Aorta (tissue), 5 donors: ENCODE measurements at places on chromosomes 1 and 21. TPM values are rescaled to one million over a fixed set of nuclear protein-coding genes. Genes with fewer than 3 reads are reported as not detected.
A peak's percentile ranks its signal among the peaks of the same experiment; 100 is the strongest.

DNA sequence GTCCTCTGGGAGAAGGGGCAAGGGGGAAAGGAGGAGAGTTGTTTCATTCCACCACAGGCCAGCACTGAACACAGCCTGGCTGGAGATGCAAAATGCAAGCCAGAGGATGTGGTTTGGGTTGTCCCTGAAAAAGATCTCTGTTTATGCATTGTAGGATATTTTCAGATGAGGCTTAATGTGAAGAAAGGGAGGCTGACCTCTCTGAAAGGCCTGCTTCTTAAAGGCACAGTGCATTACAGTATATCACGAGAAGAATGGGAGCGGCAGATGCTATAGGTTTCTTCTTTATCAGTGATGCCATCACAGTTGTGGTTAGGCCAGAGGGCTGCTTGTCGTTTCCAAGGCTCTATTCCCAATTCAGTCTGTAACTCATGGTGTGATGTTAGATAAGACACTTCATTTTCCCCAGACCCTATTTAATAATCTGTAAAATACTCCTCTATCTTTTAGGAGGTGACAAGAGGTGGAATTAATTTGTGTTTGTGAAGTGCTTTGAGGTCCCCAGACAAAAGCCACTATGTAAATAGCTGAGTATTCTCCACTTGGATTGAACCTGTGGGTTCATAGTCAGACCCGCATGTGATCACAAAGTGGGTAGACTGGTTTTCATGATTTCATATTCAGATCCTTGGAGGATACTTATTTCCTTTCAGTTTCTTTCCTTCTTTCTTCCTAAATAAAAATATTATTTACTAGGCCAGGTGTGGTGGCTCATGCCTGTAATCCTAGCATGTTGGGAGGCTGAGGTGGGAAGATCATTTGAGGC lies 76.5 kb upstream of the WDR26 start:
- no peaks in the 10 kb centered on the region for H3K27me3 ChIP-seq
- no peak for DNase-seq
- no peaks in the 10 kb centered on the region for H3K36me3 ChIP-seq

DNA sequence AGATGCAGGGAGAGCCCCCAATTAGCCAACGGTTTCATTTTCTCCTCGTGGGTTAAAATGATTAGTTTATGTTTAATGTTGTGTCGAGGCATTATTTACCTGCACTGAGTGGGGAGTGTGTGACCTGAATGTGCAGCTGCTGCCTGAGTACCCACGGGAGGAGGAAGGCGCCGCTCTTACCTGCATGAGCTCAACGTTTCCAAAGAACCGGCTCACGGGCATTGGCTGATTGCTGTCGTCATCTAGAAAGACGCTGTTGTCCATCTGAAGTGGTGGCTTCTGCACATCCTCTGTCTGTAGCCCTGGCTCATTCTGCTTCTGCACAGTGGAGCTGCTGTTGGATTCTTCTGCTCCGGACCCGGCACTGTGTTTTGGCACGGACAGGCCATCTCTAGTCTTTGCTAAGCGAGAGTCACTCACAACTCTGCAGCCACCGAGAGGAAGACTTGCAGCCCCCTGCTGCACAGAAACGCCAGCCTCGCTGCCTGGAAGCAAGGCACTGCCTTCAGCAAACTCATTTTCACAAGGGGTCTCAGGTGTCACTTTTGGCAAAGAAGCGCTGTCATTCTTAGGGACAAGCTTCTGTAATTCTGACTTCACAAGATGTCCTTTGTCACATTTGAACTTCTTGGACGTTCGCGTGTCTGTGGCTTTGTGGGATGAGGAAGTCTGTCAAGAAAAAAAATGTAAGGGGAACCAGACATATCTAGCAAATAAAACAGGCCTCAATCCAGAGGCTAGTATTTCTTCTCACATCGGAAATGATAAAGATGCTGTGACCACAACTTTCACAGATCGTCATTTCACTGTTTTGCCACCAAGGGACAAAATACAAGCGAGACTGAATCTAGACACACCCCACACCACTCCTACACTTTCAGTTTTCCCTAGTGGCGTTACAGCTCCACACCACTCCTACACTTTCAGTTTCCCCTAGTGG lies 9.4 kb downstream of the C1orf174 start:
- peaks cover 4% of the 10 kb centered on the region for H3K36me3 ChIP-seq
- H3K4me3 ChIP-seq: no peak overlapping the region
- DNase-seq: peak; percentile 34
- no peak overlapping the region for H3K27ac ChIP-seq
- H3K4me1 ChIP-seq: no peaks in the 10 kb centered on the region
- H3K27me3 ChIP-seq: no peaks in the 10 kb centered on the region

DNA sequence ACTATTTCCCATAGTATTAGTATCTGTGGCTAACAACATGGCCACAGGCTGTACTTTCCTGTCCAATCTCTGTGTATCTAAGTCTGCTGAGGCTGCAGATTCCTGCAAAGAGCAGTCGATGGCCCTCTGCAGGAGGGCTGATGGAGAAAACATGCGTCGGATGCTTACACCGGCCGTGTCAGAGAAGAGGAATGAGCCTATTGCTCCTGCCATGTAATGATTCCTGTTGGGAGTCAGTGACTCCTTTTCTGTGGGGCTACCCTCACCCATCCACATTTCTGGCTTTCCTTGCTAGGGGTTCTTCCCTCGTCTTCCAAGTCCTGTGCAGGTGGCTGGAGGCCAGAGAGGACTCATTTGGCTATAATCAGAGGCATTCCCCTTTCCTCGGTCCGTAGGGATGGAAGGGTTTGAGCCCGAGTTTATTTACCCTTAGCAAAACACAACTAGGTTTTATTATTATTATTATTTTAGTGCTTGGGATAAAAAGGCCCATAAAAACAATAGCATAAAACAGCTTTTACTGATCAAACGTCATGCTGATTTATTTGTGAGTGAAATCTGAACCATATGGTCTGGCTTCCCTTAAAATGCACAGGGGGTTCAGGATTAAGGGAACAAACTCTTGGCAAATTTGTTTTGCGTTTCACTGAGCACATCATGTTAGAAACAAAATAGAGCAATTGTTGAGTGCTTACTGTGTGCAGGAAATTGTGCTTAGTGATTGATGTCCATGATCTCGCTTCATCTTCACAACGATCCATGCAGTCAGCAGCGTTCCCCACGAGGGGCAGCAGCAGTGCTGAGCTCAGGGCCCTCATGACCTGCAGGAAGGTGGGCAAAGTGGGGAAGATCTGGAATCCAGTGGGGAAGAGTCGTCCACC lies 70.8 kb downstream of the KIF26B start:
- no peak overlapping the region for H3K4me3 ChIP-seq
- H3K27me3 ChIP-seq: no peaks in the 10 kb centered on the region
- no peak for DNase-seq
- H3K4me1 ChIP-seq: no peaks in the 10 kb centered on the region
- no peak overlapping the region for H3K27ac ChIP-seq
- no peaks in the 10 kb centered on the region for H3K36me3 ChIP-seq

DNA sequence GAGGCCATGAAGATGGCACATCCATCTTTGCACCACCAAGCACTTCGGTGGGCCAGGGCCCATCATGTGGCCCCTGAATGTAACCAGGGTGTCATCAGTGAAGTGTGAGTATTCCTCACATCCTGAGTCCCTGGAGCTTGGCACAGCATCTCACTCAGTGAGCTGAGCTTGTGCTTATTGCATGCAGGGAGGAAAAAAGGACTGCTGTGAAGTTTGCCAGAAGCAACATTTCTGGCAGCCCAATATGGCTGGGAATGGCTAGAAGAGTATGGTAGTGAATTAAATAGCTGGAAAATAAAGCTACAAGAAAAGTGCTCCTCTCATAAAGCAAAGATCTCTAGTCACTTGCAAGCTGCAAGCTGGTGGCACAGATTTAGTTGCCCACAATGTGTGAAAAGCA lies 109.3 kb downstream of the TNFSF18 start:
- H3K36me3 ChIP-seq: no peaks in the 10 kb centered on the region
- no peak overlapping the region for H3K27ac ChIP-seq
- DNase-seq: no peak
- no peaks in the 10 kb centered on the region for H3K27me3 ChIP-seq
- H3K4me3 ChIP-seq: no peak overlapping the region
- no peaks in the 10 kb centered on the region for H3K4me1 ChIP-seq

GRCh38 chr1:52634111-52634510 lies 1.1 kb downstream of the SHISAL2A start:
- H3K36me3 ChIP-seq: no peaks in the 10 kb centered on the region
- DNase-seq: no peak
- no peak overlapping the region for H3K4me3 ChIP-seq

DNA sequence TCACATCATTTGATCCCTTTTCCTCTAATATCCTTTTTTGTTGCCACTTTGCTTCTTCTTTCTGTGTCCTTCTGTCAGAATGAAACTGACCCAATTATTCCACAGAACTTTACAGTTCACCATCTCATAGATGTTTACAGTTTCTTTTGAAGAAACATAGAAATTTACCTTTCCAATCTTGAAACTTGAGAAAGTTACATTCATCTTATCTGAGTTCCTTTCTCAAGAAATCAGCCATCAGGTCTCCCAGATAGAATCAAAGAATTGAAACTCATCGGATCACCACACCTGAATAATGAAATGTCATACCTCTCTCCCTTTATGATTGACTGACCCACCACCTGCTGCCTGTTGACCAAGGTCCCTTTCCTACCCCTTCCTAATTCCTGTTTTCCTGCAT lies 23.7 kb downstream of the CBR1 start:
- H3K4me1 ChIP-seq: no peaks in the 10 kb centered on the region
- no peaks in the 10 kb centered on the region for H3K36me3 ChIP-seq
- no peak for DNase-seq
- H3K27me3 ChIP-seq: no peaks in the 10 kb centered on the region

DNA sequence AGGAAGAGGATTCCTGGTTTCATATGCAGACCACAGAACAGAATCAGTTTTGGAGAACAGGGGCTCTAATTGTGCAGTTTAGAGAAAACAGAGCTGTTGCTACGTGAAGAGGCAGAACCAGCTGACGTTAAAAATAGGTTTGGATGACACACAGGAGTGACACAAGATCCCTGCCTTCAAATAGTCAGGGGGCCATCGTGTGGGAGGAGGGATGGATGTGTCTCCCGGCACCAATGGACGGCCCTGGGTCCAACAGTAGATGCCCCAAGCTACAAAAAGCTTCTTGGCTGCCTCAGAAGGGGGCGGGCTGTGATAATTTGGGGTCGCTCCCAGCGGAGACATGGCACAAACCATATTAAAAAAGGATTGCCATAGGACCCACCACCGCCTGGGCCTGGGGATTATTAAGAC lies 87.8 kb downstream of the MRPL37 start:
- no peaks in the 10 kb centered on the region for H3K27me3 ChIP-seq
- no peak for DNase-seq
- H3K27ac ChIP-seq: peak overlapping the region; percentile 92
- no peak overlapping the region for H3K4me3 ChIP-seq

GRCh38 chr1:19370453-19371170 lies 58.5 kb downstream of the SLC66A1 start:
- H3K4me1 ChIP-seq: no peaks in the 10 kb centered on the region
- H3K36me3 ChIP-seq: no peaks in the 10 kb centered on the region

GRCh38 chr1:26780344-26780957 lies 7.3 kb upstream of the PIGV start:
- DNase-seq: no peak
- H3K4me1 ChIP-seq: no peaks in the 10 kb centered on the region
- H3K36me3 ChIP-seq: peaks cover 13% of the 10 kb centered on the region

DNA sequence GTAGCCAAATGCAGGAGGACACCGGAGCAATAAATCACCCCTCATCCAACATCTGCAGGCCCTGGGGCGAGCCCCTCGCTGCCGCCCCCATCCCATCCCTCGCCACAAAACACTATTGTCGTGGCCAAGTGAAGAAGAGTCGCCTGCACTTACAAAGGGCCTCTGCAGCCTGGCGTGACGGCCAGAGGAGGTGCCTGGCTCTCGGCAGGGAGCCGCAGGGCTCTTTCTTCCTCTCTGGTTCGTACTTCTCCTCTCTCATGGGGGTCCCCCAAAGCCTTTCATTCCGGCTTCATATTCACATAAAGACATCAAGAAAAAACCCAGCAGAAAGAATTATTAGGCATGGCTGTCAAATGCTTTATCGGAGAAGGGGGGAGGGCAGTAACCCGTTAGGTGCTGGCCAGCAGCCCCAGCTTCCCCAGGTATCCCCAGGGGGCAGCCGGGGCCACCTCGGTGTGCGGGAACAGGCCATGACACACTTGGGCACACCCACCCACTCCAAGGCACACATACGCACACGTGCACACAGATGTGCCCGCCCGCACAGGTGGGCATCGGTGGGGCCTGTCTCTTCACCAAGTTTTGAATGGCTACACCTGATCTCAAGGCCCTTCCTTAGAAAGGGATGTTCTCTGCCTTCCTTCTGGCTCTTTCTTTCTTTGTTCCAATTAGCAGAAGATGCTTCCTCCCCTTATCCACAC lies 149.1 kb downstream of the PRDM16 start:
- H3K4me3 ChIP-seq: no peak overlapping the region
- H3K27me3 ChIP-seq: no peaks in the 10 kb centered on the region
- no peaks in the 10 kb centered on the region for H3K36me3 ChIP-seq
- H3K4me1 ChIP-seq: no peaks in the 10 kb centered on the region

- DNase-seq: peak; percentile 8
- H3K36me3 ChIP-seq: no peaks in the 10 kb centered on the region
- no peaks in the 10 kb centered on the region for H3K27me3 ChIP-seq
- H3K4me3 ChIP-seq: no peak overlapping the region
Measured at GRCh38 chr1:53128401-53128800, 14.0 kb downstream of the SLC1A7 start.

BGLAP gene
- not detected for total RNA-seq
